ENCODE measurements at places on chromosomes 4 and X.

DNA sequence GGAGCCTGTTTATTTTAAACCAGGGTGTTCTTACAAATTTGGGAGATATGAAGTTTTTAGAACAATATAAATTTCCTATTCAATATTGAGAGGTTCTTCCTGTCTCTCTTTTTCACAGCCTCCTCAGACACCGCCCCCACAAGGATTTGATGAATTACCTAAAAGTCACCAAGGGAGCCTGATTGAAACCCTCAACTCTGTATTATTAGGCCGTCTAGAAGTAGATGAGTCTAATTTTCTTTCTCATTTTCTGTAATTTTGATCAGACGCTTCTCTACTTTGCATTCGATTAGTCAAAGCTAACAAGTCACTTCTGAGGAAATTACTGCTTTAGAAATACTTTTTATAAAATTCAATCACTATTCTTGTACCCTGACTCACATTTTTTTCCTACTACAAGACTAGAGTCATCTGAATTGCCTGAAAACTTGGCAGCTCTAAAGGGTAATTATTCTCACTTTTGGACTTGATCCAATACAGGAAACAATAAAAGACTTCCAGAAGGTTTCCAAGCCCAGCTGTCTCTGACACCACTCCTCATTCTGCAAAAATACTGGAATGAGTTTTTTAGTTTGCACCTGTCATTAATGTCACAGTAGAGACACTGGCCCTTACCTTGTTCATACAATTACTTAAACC is 111.2 kb downstream of the ELOVL6 start:
- DNase-seq: no peak

- DNase-seq: no peak
Measured at GRCh38 chr4:96952610-96953009, 1112.7 kb downstream of the PDHA2 start.

DNA sequence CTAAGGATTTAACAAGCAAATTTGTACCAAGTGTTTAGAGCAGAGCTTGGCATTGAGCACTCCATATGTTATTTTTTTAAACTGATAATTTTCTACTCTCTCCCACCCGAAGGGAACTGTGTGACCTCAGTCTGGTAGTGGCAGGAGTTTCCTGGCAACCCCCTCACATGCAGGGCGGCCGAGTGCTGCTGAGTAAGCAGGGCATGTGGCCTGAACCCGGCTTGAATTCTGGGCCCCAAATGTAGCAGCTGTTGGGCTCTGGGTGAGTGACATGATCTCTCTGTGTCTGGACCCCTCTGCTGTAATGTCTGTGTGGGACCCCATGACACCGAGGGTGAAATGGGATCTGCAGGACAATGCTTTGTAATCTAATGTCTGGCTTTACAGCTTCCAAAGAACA is 13.6 kb upstream of the C4orf50 start:
- DNase-seq: no peak

DNA sequence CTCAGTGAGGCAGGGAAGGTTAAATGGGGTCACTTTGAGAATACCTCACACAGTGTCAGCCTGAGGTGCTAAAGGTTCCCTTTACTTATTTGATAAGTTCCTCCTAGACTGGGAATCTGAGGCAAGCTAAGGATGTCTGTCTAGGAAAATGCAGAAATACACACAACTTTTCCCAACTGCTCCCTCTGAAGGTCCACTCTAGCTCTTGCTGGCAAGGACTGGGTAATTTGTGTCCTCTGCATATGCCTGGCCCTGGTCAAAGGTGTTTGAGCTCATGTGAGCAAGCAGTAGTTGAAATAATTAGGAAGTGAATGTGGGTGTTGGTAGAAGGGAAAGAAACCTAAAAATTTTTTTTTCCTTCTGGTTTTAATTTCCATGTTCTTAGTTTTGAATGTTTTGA is 21.3 kb downstream of the TXLNG start:
- peak; percentile 28 for DNase-seq

GRCh38 chr4:145497199-145498149 is 15.8 kb downstream of the SMAD1 start:
- no peak for DNase-seq

DNA sequence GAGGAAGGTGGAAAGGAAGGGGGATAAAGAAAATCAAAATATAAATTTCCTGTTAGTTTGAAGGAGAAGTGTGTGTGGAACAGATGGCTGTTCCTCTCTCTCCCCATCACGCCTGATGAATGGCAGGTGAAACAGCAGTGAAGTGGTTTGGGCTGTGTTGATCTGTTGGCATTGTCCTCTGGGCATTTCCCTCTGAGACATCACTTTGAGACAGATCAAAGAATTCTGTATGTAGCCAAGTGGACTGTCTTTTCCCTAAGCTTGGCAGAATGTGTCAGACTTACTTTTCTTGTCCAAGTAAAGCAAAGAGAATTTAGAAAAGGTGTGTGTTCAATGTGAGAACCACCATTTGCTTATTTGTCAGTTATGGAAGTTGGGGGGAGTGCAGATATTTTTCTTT is 47.5 kb downstream of the SEPTIN11 start:
- DNase-seq: no peak

GRCh38 chrX:153225438-153226098 is 46.5 kb downstream of the MAGEA1 start:
- no peak for DNase-seq

- no peak for DNase-seq
Measured at GRCh38 chr4:33316033-33316432, 2595.9 kb downstream of the PCDH7 start.

DNA sequence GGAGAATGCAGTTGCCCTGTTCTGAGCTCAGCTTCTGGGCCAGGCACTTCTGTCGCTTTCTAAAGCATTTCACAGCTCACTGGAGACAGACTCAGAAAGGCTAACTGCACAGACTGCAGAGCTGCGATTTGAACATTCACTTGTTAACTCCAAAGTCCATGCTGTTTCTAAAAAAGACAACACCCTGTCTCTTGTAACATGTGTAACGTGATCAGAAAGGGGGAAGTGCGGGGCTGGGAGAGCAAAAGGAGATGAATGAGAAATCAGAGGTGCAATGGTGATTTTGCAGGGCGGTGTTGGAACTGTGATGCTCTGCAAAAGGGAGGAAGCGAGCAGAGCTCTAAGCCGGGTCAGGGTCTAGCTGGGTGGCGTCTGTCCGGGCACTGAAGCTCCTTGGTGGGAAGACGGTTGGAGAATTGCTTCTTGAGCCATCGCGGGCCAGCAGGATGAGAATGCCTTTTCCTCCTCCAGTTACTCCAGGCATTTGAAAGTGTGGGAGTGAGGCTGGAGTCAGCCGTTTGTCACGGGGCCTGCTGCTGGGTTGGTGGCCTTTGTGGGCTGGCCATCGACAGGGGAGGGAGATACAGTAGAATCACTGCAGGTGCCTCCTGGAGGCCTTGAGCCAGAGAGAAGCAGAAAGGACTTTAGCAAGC is 20.3 kb downstream of the TBC1D14 start:
- peak; percentile 55 for DNase-seq

DNA sequence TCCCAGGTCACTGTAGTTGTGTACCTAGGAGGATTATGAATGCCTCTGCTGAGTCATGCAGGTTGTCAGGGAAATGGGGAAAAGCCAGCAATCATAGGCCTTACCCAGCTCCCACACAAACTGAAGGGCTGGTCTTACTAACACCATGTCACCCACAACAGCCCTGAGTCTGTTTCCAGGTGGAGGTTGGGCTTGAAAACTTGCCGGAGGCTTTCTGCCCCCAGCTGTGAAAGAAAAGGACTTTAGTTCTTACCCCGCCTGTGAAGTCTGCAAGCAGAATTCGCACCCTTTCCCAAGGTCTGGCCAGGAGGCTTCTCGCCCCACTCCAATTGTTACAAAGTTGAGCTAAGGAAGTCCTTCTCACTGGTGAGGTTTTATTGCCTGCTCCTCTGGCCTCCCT is 143.9 kb downstream of the RPS6KA6 start:
- no peak for DNase-seq

DNA sequence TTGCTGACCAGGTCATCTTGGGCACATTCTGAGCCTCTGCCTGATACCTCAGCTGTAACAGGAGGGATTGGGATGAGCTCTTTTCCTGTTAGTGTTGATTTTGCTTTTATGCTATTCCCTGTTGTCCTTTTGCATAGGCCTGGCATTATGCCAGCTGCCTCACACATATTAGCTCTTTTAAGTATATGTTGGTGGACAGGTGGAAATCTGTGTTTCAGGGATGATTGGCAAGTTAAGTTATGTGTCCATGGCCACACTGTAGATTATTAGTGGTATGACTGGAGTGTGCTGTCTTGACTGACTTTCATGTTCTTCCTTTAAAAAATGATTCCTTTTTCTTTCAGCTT is 28.9 kb downstream of the NSD2 start:
- no peak for DNase-seq

DNA sequence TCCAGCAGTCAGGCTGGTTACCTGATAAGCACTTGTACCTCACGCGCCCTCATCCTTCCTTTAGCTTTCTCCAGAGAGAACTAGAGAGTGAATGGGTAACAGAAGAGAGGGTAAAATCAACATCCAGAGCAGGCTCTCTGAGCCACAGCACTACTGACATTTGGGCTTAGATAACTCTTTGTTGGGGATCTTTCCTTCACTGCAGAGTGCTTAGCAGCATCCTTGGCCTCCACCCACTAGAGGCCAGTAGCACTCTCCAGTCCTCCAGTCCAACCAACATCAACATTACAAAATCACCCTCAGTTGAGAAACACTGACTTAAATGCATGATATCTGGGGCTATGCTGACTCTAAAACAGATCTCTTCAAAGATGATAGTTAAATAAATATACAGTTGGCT is 220.7 kb downstream of the TACR3 start:
- no peak for DNase-seq

GRCh38 chr4:3035249-3035648 is 39.1 kb downstream of the HTT-AS start:
- DNase-seq: no peak

GRCh38 chr4:95549246-95550114 is 707 bp upstream of the UNC5C start:
- DNase-seq: peak; percentile 70

DNA sequence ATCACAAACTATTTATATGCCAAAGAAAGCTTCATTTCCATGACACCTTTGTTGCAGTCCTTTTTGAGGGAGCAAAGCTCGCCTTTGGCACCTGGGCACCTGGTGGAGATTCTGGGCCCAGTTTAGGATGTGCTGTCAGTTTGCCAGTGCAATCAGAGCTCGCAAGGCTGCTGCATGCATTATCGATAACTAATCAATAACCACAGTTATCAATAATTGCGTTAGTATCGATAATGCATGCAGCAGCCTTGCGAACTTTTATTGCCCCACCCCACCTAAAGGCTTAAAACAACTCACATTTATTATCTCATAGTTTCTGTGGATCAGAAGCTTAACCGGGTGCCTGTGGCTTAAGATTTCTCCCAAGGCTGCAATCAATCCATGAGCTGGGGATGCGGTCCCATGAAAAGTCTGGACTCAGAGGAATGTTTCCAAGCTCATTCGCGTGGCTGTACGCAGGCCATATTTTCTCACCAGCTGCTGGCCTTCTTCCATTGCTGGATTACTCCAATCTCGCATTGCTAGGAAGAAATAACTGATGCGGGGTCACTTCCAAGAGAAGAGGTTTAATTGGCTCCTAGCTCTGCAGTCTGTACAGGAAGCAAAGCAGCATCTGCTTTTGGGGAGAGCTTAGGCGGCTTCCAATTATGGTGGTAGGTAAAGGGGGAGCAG is 6.2 kb upstream of the AFAP1 start:
- no peak for DNase-seq

DNA sequence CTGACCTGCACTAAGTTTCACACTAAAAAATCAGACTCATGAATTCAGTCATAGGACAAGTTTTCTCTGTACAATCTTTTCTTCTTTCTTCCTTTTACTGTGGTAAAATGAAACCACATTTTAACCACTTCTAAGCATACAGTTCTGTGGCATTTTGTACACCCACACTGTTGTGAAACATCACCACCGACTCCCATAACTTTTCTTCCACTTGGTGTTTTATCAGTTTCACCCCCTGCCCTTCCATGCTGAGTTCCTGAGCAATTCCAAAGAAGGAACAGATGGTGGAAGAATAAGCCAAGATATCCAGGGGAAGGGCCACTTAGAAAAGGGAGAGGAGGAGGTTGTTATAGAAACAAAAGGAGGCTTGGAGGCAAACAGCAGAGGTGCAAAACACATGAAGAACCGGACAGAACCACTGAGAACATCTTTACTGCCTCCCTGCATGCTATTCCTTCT is 22.6 kb downstream of the SLC25A4 start:
- DNase-seq: no peak

DNA sequence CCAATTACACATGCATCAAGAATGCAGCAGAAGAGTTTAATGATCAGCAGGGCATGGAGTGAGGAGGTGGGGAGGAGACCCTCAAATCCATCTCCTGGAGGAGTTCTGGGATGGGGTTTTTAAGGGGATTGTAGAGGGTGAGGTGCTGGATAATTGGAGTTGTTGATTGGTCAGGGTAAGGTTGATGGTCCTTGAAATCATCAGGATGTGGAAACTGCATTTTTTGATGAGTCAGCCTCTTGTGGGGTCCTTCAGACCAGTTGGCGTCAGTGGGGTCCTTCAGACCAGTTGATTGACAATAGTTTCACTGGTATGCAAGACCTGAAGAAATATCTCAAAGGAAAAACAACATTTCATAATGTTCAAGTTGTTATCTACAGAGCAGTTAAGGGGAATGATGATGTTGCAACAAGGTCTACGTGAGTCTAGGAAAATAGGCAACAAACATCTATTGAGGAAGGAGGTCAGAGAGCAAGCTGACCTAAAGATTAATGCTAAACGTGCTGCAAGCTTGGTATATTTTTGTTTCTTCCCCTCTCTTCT is 88.3 kb downstream of the NRK start:
- DNase-seq: no peak

GRCh38 chr4:100954046-100954445 is 393.3 kb downstream of the PPP3CA start:
- no peak for DNase-seq

DNA sequence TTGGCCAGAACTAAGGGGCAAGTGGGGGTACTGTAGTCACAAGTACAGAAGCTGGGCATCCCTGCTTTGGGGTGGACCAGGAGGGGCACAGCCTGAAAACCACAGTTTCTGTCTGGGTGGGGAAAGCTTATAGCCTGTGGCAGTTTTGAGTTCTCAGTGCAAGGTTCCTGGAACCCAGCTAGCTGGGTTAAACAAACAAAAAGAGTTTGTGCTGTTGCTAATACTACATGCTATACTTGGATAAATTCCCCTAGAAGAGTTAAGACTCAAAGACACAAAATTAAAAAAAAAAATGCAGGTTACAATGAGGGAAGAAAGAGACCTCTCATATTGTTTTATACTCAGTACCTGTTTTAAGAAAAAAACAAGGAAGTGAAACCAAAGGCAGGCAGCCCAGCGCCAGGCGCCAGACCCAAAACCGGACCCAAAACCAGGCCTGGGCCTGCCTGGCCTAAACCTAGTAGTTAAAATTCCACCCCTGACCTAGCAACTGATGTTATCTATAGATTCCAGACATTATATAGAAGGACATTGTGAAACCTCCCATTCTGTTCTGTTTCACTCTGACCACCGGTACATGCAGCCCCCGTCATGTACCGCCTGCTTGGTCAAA is 50.8 kb downstream of the SLC2A9 start:
- DNase-seq: no peak

GRCh38 chr4:159110961-159111360 is 8.1 kb downstream of the RAPGEF2 start:
- DNase-seq: no peak
